GM23338 (cell line): ENCODE measurements at places on chromosomes 6 and 20.
A peak's percentile ranks its signal among the peaks of the same experiment; 100 is the strongest.

- no peak for DNase-seq
Observed at GRCh38 chr6:162941128-162941527, 213.4 kb downstream of the PACRG start.

GRCh38 chr6:147207351-147207750 is 3.1 kb downstream of the STXBP5 start:
- DNase-seq: no peak

DNA sequence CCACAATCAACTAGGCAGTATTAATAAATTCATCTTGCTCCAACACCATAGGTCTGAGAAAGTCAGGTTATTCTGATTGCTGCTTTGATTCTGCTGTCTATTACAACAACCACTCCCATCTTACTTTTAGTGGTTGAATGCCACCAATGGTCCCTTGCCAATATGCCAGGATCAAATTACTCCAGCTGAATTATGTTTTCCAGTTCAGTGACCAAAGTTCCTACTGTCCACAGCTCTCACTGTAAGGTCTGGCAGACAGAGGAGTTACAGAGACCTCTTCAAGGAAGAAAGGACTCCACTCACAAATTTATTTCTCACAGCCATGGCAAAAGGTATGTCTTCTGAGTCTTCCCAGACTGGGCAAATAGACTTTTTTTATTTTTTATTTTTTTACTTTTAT is 557.0 kb downstream of the HAO1 start:
- no peak for DNase-seq

DNA sequence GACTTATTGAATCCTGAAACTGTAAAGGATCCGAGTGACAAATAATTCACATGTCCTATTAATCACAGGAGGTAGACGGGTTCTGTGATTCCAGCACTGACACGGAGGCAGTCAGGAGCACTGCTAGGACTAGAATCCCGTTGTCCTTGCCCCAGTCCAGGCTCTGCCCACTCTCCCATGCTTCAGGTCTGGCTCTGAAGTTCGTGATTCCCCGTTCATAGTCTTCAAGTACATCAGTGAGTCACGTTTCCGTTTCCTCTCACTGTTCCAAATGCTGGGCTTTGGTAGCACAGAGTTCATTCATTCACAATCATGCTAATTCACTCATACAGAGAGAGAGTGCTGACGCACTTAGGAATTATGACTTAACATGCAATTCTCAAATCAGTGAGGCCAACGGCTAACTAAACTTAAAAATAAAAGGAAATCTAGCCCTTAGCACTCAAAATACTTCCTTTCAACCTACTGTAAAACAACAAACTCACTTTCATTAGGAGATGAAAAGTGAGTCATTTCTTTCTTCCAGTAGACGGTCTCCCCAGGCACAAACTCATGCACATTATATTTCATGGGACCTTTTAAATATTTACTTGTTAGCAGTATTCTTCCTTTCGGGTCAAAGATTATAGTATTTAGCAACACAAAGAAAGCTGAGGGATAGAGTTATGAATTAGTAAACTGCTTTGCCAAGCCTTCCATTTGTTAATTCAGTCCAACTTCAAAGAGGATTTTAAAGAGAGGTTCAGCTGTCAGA is 94.0 kb upstream of the NHSL1 start:
- peak; percentile 62 for DNase-seq

GRCh38 chr6:7910298-7910653 is 312 bp downstream of the TXNDC5 start:
- peak; percentile 16 for DNase-seq

DNA sequence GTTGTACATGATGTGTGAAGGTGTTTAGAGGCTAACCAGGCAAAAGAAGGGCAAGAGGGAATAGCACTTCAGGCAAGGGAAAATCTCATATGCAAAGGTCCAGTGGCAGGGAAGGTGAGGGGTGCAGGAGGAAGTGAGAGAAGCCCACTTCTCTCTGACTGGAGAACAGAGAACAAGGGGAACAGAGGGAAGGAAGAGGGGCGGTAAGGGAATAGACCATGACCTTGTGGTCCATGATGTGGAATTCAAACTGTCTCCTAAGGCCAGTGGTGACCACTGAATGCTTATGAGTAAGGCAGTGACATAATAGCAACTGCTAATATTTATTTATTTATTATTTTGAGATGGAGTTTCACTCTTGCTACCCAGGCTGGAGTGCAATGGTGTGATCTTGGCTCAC is 20.6 kb upstream of the SLC9A8 start:
- DNase-seq: no peak

GRCh38 chr6:32176476-32177182 is 745 bp upstream of the AGPAT1 start:
- DNase-seq: no peak

DNA sequence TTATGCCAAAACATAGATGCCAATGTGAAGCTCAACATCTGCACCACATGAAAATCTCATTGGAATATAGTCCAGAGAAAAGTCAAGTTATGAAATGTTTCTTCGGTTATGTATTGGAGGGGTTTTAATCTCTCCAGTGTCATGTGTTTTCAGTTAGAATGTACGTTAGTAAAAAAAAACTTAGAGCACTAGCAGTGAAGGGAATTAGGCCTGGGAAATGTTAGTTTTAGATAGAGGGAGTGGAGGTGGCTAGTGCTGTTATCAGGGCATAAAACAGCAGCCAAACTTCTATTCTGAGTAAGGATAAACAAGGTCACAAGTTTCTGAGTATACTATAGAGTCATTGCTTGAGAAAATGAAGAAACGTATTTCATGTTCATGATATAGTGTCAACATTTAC is 42.9 kb downstream of the HDGFL1 start:
- DNase-seq: no peak

DNA sequence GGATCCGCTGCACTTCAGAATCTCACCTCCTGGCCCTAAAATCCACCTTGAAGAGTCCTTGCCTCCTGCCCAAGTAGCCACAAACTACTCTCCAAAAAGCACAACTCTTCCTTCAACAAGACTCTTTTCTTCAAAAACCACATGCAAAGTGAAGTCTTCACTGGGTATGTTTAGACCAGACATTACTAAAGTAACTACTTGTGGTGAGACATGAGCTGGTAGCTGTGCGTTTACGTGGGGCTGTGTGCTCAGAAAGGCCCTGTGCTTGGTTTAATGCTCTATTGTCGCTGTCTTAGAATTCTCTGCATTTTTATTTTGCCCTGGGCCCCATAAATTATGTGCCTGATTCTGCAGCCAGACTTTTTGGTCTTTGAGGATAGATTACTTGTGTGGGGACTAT is 104.4 kb upstream of the HDAC2 start:
- DNase-seq: no peak

- DNase-seq: no peak
Observed at GRCh38 chr6:157774153-157775135, 48.6 kb upstream of the SNX9 start.

GRCh38 chr6:107110200-107110599 is 5.1 kb downstream of the BEND3 start:
- DNase-seq: no peak

GRCh38 chr20:47233333-47234188 is 122.9 kb downstream of the ZMYND8 start:
- DNase-seq: no peak

DNA sequence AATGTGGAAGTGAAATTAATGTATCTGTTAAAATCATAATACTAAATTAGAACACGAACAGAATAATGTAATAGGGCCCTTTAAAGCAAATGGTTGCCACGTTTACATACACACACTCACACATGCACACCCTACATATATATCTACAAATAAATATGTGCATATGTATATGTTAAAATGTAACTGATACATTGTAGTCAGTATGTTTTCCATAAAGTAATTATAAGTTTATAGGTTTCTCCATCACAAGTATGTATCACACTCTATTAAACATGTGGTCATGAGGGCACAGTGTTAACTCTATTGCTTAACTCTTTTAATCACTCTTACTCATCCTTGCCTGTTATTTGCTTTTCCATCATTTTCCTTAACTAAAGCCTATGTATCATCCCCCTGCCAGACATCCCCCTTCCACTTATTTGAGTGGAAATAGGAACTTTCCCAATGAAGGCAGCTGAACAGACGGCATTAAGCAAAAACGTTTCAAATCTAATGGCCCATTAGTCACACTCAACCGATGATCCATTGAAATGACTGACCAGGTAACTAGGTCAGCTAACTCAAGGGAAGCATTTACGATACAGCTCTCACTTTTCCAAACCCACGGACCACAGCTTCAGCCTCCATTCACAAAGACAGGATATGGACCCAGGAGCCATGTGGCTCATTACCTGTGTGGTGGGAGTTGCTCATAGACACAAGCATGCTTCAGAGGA is 89.3 kb downstream of the HAO1 start:
- peak; percentile 12 for DNase-seq

- DNase-seq: no peak
Observed at GRCh38 chr6:107714104-107714503, 110.0 kb downstream of the SCML4 start.

GRCh38 chr6:106527117-106527516 is 102.2 kb downstream of the RTN4IP1 start:
- DNase-seq: no peak

DNA sequence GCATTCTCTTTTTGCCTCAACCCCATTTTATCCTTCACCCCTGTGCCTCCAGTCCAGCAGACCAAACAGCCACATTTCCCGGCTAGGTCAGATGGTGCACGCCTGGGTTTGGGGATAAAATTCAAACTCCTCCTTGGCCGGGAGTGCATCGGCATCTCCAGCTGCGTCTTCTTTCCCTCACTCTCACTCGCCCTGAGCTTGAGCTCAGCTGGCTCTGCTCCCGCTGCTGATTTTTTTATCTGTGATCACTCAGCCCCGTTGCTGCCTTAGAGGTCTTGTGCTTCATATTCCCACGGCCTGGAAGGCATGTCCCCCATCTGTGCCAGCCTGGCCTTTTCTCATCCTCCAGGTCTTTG is 6.8 kb upstream of the EZR start:
- no peak for DNase-seq

- DNase-seq: no peak
Observed at GRCh38 chr20:503048-503737, 40.4 kb downstream of the CSNK2A1 start.

- DNase-seq: peak; percentile 83
Observed at GRCh38 chr6:32785781-32786533, 22.6 kb upstream of the HLA-DQB2 start.

DNA sequence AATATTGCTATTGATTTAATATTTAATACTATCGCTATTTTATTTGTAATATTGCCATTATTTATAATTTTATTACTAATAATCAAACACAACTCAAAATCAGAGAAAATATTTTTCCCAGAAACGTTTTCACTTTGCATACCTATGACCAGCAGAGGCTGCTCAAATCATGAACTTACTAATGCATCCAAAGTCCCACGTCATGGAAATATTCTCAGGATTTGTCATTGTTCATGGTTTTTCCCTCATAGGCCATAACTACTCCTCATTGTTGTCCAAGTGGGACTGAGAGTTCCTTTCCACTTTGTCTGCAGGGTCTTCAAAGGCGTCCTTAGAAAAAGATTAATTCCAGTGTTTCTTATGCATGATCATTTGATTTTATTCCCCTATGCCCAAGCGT is 344.8 kb downstream of the THBS2 start:
- no peak for DNase-seq

DNA sequence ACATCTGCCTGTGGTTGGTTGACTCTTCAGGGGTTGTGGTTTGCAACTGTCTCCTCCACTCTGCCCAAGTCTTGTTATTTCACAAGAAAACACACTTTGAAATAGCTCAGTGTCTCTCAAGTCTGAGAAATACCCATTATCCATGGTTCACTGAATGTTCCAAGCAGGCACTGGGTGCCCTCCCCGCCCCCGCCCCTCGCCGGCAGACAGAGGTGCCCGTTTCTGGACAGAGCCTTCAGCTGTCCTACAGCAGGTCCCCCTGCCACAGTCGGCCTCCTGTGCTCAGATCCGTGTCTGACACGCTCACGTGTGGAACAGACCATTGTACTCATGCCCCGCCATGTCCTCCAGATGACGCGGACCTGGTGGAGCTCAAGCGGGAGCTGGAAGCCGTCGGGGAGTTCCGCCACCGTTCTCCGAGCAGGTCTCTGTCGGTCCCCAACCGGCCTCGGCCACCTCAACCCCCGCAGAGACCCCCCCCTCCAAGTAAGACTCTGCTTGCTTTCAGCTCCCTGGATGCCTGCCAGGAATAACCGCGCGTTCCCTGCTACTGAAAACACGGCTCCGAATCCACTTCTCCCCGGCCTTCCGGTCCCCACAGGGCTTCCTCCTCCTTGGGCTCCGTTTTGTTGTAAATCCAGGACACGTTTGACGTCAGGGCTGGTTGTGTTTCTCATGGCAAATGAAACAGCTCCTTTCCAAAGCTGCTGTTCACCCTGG is 81.4 kb downstream of the SERAC1 start:
- DNase-seq: no peak

- DNase-seq: peak; percentile 96
Observed at GRCh38 chr6:33771146-33772081, 17.5 kb downstream of the LEMD2 start.

- DNase-seq: no peak
Observed at GRCh38 chr6:159736908-159737307, 9.6 kb downstream of the WTAP start.

DNA sequence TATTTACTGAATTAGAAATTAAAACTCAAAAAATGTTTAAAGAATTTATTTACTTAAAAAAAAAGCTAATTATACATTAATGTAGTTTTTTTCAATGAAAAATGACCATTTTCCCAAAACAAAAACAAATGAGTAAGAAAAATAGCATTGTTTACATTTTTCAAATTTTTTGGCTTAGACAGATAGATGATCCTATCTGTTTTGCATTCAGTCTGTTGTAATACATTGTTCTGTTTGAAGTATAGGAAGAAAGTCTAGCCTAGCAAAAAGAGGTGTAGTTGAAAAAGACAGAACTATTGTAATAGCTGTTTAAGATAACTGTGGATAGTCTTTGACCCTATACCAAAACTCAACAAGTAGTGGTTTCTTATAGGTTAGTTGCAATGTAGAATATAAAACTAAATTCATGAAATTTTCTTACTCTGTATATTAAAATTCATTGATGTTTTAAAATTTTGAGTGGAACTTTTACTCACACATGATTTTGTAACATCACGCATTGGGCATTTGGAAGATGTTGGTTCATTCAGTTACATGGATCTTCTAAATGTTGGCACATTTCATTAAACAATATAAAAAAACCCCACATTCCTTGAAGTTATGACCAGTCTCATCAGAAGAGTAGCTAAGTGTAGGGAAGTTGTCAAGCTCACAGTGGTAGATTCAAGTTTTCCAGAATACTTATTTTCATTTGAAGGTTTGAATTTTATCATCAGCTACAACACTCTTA is 62.0 kb downstream of the KCNS1 start:
- DNase-seq: no peak

DNA sequence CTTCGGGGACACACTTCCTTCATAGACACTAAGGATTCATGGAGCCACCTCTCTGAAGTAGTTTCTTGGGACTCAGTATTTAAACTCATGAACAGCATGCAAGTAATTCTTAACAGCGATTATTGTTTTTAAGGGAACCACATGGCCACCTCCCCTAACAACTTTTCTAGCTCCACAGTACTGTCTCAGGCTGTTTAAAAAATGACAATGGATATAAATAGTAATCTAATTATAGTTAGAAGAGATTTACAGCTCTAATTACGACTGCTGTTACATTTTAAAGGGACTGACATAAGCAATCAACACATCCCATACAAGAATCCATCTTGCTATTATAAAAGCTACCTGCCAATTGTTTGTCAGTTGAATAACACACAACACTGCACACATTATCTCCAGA is 72.1 kb upstream of the HDGFL1 start:
- no peak for DNase-seq
